ENCODE measurements at places on chromosomes 11 and 22. TPM values are rescaled to one million over a fixed set of nuclear protein-coding genes. Genes with fewer than 3 reads are reported as not detected.
A peak's percentile ranks its signal among the peaks of the same experiment; 100 is the strongest.

The TBC1D10A gene
- total RNA-seq: 7.9 TPM

DNA sequence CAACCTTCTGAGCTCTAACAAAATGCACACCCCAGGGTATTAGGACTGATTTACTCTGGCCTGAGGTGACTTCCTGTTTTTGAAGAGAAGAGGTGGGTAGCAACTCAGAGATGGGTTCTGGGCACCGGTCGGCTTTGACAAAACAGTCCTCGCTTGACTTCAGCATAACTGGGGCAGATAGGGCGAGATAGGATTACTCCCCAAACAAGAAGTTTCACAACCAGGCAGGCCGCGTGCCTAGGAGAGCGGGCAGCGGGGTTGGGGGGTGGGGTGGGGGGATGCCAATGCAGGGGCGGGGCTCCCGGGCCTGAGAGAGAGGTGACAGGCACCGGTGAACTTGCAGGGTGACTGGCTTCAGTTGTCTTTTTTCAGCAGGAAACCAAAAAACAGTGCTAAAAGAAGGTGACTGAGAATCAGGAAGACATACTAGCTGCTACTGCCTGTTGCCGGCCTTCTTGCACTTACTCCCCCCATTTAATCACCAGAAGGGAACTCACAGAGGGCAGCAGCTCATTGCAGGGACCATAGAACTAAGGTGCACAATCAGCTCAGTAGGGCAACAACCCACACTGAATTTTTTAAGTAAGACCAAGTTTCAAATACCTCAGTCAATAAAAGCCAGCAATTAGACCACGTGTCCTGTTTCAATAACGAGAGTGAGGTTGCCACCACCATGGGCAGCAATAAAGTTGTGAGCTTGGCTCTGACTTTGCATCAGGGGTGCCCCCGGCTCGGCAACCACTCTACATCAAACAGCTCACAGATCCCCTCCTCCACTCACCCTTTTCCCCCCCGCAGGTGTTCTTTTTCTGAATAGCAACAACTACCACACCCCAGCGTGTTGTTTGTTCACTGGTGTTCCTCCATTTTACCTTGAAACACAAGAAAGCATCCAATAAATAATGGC, 37.2 kb upstream of the ETS1 start:
- H3K27me3 ChIP-seq: peaks cover 3% of the 10 kb centered on the region
- no peak for DNase-seq
- H3K36me3 ChIP-seq: peaks cover 3% of the 10 kb centered on the region
- H3K4me3 ChIP-seq: no peak overlapping the region
- peaks cover 84% of the 10 kb centered on the region for H3K4me1 ChIP-seq

- no peak overlapping the region for H3K27ac ChIP-seq
- no peaks in the 10 kb centered on the region for H3K4me1 ChIP-seq
- H3K36me3 ChIP-seq: peaks cover 7% of the 10 kb centered on the region
- H3K27me3 ChIP-seq: peaks cover 6% of the 10 kb centered on the region
- no peak for DNase-seq
These were observed 24.5 kb downstream of the CFAP300 start for GRCh38 chr11:102071497-102072472.

DNA sequence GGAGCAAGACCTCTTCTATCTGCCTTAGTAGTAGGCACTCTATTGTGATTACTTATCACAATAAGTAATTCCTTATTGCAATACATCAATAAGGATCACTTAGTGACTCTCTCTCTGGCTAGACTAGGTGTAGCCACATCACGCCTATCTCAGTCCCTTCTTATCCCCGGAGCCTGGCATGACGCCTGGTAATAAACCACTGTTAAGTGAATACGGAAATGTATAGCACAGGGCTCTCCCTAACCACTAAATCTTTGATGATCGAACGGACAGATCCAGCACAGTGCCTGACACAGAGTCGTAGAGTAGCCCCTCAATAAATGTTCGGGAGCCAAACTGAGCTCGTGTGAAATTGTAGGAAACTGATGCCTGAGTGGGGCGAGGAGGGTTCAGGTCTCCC, 143.3 kb downstream of the FBXO7 start:
- no peak overlapping the region for H3K4me3 ChIP-seq
- H3K27me3 ChIP-seq: peaks cover 3% of the 10 kb centered on the region
- H3K27ac ChIP-seq: no peak overlapping the region
- DNase-seq: no peak

The SPTBN2 gene
- total RNA-seq: 17.1 TPM

DNA sequence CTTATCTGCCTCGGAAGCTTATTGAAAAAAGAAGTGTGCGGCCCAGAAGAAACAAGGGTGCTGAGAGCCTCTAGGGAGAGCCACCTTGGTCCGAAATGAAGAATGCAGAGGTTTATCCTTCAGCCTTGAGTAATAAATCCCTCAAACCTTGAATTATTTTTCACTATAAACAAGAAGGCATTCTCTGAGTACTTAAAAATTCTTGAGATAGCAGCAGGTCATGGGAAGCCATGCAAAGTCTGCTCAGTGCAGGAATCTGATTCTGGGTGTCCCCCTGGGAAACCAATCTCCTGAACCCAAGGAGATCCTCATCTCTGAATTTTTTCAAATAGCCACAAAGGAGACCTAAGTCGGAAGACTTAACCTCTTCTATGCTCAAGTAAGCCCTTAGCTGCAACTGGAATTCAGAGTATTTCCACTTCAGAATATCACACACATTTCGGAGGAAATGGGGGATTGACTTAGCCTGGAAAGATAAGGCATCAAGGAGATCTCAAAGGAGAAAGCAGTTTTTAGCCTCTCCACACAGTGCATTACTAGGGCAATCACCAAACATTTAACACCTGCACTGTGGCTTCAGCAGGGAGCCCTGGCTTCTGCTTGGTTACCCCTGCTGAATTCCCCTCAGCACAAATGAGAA, 365.0 kb downstream of the ETS1 start:
- H3K27me3 ChIP-seq: no peaks in the 10 kb centered on the region
- no peak overlapping the region for H3K4me3 ChIP-seq
- no peak for DNase-seq

The ELMOD1 gene
- total RNA-seq: 0.51 TPM

The TEX12 gene
- not detected for total RNA-seq

DNA sequence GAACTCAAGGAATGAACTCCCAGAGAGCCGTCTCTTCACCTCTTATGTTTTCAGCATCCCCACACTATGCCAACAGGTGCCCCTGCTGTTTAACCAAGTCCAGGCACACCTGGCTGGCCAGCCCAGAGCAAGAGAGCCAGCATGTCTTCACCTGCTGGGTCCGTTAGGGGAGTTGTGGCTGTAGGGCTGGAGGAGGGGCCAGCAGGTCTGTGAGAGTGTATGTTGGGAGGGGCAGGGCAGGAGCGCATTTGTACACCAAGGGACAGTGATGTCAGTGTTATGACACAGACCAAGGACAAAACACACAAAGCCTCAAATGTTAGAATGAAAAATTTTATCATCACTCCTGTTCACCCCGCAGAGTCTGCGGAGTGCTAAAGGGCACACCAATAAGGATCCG, 5.8 kb downstream of the PATZ1 start:
- H3K27ac ChIP-seq: peak overlapping the region; percentile 64
- H3K27me3 ChIP-seq: peaks cover 14% of the 10 kb centered on the region
- H3K4me1 ChIP-seq: peaks cover 46% of the 10 kb centered on the region
- H3K36me3 ChIP-seq: peaks cover 41% of the 10 kb centered on the region

- H3K4me1 ChIP-seq: peaks cover 20% of the 10 kb centered on the region
- H3K36me3 ChIP-seq: no peaks in the 10 kb centered on the region
- no peak overlapping the region for H3K4me3 ChIP-seq
- DNase-seq: no peak
- peaks cover 4% of the 10 kb centered on the region for H3K27me3 ChIP-seq
- H3K27ac ChIP-seq: no peak overlapping the region
These were observed 27.1 kb downstream of the CYTH4 start for GRCh38 chr22:37309211-37310074.

- no peaks in the 10 kb centered on the region for H3K4me1 ChIP-seq
- peaks cover 2% of the 10 kb centered on the region for H3K27me3 ChIP-seq
- DNase-seq: no peak
- H3K4me3 ChIP-seq: no peak overlapping the region
- H3K36me3 ChIP-seq: no peaks in the 10 kb centered on the region
These were observed 53.1 kb upstream of the ELF5 start for GRCh38 chr11:34566736-34567135.

The MMP10 gene
- not detected for total RNA-seq

The SELENOM gene
- 35.4 TPM for total RNA-seq

The LRP5 gene
- 72.3 TPM for total RNA-seq

The DNAJC24 gene
- total RNA-seq: 11.1 TPM

- no peaks in the 10 kb centered on the region for H3K4me1 ChIP-seq
- H3K27me3 ChIP-seq: peaks cover 1% of the 10 kb centered on the region
- H3K36me3 ChIP-seq: no peaks in the 10 kb centered on the region
- H3K4me3 ChIP-seq: no peak overlapping the region
- H3K27ac ChIP-seq: no peak overlapping the region
- DNase-seq: no peak
These were observed 22.9 kb downstream of the ASCL2 start for GRCh38 chr11:2247496-2247895.

The MUC5B gene
- not detected for total RNA-seq

The SMDT1 gene
- 61.1 TPM for total RNA-seq

The EEF1G gene
- 1,951 TPM for total RNA-seq

GRCh38 chr11:63521896-63522295, 14.7 kb upstream of the PLAAT4 start:
- H3K27me3 ChIP-seq: peaks cover 2% of the 10 kb centered on the region
- no peak overlapping the region for H3K27ac ChIP-seq
- H3K36me3 ChIP-seq: peaks cover 6% of the 10 kb centered on the region
- no peak for DNase-seq
- no peak overlapping the region for H3K4me3 ChIP-seq

The TUG1 gene
- 155 TPM for total RNA-seq

GRCh38 chr11:131464461-131464860, 94.0 kb downstream of the NTM start:
- H3K27ac ChIP-seq: no peak overlapping the region
- H3K36me3 ChIP-seq: no peaks in the 10 kb centered on the region
- no peaks in the 10 kb centered on the region for H3K27me3 ChIP-seq
- H3K4me1 ChIP-seq: peaks cover 21% of the 10 kb centered on the region
- no peak for DNase-seq
- H3K4me3 ChIP-seq: no peak overlapping the region

GRCh38 chr11:123020968-123021367, 39.3 kb upstream of the BSX start:
- no peak overlapping the region for H3K4me3 ChIP-seq
- no peak overlapping the region for H3K27ac ChIP-seq
- H3K36me3 ChIP-seq: no peaks in the 10 kb centered on the region

DNA sequence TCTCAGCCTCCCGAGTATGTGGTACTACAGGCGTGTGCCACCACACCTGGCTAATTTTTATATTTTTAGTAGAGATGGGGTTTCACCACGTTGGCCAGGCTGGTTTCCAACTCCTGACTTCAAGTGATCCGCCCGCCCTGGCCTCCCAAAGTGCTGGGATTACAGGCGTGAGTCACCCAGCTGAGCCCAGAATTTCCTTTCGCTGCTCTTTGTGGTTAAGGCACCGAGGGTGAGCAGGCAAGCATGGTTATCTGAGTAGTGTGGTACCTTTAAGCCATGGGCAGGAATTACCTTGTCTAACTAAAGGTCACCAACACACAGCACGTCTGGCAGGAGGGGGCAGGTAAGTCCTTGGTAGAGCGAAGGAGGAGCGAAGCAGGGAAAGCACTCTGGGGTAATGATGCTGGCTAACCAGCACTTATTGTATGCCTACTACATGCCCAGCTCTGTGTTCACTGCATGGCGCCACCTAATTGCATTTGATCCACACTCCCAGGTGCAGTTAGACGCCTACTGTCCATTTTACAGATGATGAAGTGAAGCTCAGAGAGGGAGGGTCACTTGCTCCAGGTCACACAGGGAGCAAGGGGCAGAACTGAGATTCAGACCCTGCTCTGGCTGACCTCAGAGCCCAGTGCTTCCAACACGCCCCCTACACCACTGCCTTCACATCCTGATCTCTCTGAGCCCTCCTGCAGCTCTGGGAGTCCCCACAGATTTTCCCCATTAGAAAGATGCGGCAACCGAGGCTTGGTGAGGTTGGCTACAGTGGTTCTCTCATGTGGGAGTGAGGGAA, 45.7 kb downstream of the TRIOBP start:
- no peak overlapping the region for H3K4me3 ChIP-seq
- H3K4me1 ChIP-seq: peaks cover 15% of the 10 kb centered on the region
- H3K27ac ChIP-seq: no peak overlapping the region
- DNase-seq: no peak
- H3K27me3 ChIP-seq: peaks cover 15% of the 10 kb centered on the region
- H3K36me3 ChIP-seq: peaks cover 15% of the 10 kb centered on the region

The HMOX1 gene
- total RNA-seq: 17.5 TPM

GRCh38 chr11:3105791-3106735, 48.8 kb upstream of the CARS1 start:
- H3K27me3 ChIP-seq: peaks cover 11% of the 10 kb centered on the region
- no peak overlapping the region for H3K27ac ChIP-seq
- H3K36me3 ChIP-seq: peaks cover 20% of the 10 kb centered on the region
- DNase-seq: no peak

The SLC22A25 gene
- not detected for total RNA-seq

- peak; percentile 76 for DNase-seq
- H3K4me3 ChIP-seq: peak within 1 kb of the TSS; percentile 94
- H3K27me3 ChIP-seq: peaks cover 30% of the 10 kb centered on the region
- H3K4me1 ChIP-seq: peaks cover 21% of the 10 kb centered on the region
These were observed at the start of gene OAF for GRCh38 chr11:120210626-120211521. OAF (plus strand) TSS chr11:120211032; CDS start chr11:120211280, 248 bp downstream.

GRCh38 chr22:32511776-32512175, 37.2 kb downstream of the FBXO7 start:
- no peaks in the 10 kb centered on the region for H3K4me1 ChIP-seq
- H3K27me3 ChIP-seq: peaks cover 2% of the 10 kb centered on the region
- H3K27ac ChIP-seq: no peak overlapping the region
- H3K36me3 ChIP-seq: peaks cover 5% of the 10 kb centered on the region
- DNase-seq: no peak
- no peak overlapping the region for H3K4me3 ChIP-seq

- H3K4me3 ChIP-seq: no peak overlapping the region
- H3K27me3 ChIP-seq: peaks cover 5% of the 10 kb centered on the region
- DNase-seq: no peak
These were observed 57.8 kb downstream of the ST14 start for GRCh38 chr11:130217133-130218031.

DNA sequence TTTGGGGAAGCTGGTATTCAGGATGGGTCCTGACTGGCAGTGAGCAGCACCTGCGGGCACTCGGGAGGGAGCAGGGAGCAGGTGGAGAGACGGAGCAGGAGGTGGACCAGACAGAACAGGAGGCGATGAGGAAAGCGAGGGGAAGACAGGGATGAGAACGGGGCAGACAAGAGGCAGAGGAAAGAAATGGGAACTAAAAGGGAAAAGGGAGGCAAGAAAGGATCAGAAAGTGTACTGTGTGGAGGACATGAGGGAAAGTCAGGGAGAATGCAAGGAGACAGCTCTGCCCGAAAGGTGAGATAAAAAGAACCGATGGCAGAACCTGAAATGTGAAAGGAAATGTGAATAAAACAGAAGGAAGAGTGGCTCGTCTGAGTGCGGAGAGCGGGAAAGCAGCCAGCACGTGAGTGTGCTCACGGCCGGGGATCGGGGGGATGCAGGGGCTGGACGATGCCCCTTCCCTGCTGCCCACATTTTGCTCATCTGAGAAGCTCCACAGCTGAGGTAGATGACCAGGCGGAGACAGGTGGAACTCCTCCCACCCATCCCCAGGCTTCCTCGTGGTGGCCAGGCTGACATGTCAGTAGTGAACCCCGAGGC, 494.4 kb upstream of the B3GAT1 start:
- no peak overlapping the region for H3K27ac ChIP-seq
- H3K4me1 ChIP-seq: no peaks in the 10 kb centered on the region
- peaks cover 11% of the 10 kb centered on the region for H3K27me3 ChIP-seq
- H3K4me3 ChIP-seq: no peak overlapping the region
- no peak for DNase-seq
